Skeletal muscle cell (primary cell): ENCODE measurements at places on chromosomes 5 and 9.

- no peak for DNase-seq
Observed at GRCh38 chr5:173197375-173197891, 37.6 kb downstream of the NKX2-5 start.

DNA sequence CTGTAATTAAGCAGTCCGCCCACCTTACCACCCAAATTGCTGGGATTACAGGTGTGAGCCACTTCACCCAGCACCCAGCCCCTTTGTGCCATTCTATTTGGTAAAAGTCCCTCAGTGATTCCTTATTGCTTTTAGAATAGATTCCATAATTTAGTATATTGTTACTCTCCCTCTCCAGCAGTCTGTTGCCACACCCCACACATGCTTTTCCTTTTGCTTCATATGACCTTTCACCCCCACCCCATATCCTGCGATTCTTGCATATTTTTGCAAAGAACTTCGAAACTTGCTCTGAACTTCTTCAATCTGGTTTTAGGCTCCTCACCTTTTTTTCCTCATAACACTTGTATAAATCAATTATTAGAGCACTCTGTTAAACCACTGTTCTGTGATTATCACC is 100.2 kb downstream of the MTREX start:
- DNase-seq = no peak

GRCh38 chr5:60668686-60669304 is 31.2 kb downstream of the DEPDC1B start:
- DNase-seq = no peak

DNA sequence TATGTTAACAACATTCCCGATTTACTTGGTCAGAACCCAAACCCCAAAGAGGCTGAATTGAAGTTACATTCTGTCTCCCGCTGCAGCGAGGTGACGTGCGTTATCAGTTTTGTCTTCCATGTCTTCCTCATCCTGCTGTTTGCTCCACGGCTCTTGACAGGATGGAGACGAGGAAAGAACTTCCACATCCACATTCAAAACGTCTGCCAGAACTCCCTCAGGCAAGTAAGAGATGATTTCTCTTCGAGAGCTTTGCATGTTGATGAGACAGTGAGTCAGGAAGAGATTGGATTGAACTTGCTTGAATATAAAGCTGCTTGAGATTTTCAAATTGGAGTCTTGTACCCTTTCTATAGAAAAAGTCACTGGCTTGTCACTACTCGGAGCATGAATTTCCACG is 242.6 kb downstream of the AUH start:
- DNase-seq = no peak

DNA sequence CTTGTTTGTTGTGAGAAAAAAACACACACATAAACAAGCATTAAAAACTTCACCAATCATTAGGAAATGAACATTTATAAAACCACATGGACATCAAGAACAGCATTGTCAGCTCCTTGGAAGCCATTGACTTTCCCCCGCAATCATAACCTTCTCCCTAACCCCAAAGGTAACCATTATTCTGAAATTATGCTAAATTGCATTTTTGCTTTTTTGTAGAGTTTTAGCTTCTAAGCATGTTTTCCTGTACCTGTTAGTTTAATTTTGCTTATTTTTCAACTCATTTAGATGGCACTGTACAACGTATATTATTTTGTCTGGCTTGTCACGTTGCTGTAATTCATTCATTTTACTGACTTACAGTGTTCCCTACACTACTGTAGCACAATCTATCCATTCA is 36.8 kb downstream of the PDE6A start:
- DNase-seq = no peak

- DNase-seq = no peak
Observed at GRCh38 chr5:147880487-147880886, 2.0 kb downstream of the SCGB3A2 start.

- DNase-seq = no peak
Observed at GRCh38 chr5:104363567-104363966, 801.0 kb upstream of the NUDT12 start.

- no peak for DNase-seq
Observed at GRCh38 chr5:142375944-142376411, 51.2 kb upstream of the SPRY4 start.

DNA sequence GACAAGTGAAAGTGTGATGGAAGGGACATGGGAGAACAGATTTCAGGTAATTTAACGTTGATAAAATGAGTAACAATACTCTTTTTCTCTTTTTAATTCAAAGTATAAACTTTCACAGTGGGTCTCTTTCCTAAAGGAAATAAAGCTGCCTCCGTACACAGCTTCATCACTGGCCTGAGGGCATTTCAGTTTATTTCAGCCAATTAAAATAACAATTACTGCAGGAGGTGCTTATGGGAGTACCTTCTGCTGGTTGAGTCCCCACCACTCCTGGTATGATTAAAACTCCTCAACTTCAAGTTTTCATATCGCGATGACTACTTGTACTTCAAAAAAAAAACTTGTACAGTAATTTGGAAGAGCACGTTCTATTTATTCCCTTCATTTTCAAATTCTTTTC is 1845.9 kb downstream of the MAT2B start:
- no peak for DNase-seq

DNA sequence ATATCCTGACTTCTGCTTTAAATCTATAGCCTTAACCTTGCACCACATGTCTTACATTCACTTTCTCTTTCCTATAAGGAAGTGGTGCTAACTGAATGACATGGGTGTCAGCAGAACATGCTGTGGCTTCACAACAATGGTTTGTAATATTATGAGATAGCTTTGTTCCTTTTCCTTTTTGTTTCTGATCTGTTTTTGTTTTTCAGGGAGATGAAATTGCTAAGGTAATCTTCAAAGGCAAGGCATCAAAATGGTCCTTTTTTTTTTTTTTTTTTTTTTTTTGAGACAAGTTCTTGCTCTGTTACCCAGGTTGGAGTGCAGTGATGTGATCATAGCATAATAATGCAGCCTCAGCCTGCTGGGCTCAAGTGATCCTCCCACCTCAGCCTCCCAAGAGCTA is 53.6 kb upstream of the RANBP6 start:
- DNase-seq = no peak

- DNase-seq = no peak
Observed at GRCh38 chr5:74717596-74717995, 32.6 kb downstream of the HEXB start.

- DNase-seq = no peak
Observed at GRCh38 chr5:127961006-127961762, 122.4 kb upstream of the SLC12A2 start.

- no peak for DNase-seq
Observed at GRCh38 chr9:133167769-133168168, 4.1 kb upstream of the GBGT1 start.
